ENCODE measurements at places on chromosomes 7 and 10.

GRCh38 chr7:112350585-112350984 lies 99.7 kb upstream of the IFRD1 start:
- no peak for DNase-seq

DNA sequence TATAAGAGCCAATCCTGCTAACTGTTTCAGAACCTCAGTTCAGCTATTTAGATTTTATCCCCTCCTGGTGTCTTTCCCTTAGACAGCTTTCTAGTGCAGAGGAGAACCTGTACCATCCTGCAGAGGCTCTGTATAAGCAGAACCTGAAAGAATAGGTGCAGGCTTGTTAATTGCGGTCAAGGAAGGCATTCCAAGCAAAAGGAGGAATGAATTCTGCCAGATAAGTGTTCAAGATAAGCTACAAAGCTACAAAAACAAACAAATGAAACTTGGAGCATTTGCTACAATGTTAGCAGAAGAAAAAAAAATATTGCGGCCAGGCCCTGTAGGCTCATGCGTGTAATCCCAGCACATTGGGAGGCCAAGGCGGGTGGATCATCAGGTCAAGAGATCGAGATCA lies 32.6 kb upstream of the AGMO start:
- no peak for DNase-seq

DNA sequence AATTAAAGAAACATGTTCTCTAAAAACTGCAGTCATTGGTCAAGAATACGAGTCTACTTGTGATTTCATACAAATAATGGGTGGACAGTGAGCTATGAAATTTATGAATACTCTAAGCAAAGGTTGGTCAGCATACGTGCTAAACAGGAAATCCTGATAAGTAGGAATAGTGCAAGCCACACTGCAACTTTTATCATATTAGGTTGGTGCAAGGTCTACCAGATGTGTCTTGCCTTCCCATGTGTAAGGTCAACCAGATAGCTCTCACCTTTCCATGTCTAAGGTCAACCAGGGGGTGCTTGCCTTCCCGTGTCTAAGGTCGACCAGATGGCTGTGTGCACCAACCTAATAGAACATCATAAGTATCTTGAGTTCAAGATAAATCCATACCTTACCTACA lies 2.0 kb upstream of the ITGB1 start:
- no peak for DNase-seq

DNA sequence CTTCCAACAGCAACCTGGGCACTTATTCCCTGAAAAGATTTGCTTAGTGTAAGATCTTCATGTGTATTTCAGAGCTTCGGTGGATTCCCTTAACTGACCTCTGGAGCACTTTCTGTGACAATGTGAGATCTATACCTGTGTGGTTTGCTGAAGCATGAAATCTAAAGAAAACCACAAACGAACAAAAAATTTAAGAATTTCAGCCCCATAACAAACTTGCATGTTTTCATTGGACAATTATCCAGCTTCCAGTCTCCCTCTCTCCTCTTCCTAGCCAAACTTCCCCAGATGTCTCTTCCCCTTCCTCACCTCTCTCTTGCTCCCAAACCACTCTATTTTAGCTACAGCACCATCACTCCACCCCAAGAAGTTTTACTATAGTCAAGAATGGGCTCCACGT lies 279.9 kb upstream of the SORCS1 start:
- no peak for DNase-seq

DNA sequence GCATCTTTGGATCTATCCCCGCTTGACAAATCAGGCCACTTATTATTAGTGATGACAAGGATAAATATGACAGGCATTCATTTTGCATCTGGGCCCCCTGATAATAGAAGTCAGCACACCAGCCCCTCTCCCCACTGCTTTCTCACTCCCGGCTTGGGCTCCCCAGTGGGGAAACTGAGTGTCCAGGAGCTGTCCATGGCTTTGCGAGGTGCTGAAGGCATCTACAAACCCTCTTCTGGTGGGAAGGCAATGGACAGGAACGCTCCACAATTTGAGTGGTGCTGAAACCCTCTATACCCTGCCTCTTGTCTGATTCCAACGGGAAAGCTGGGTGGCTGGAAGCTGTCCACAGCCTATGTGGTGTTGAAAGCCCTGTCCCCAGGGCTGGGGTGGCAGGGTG lies 61.7 kb upstream of the PCBD1 start:
- no peak for DNase-seq

GRCh38 chr10:120052964-120053702 lies 160.6 kb downstream of the SEC23IP start:
- DNase-seq = no peak

DNA sequence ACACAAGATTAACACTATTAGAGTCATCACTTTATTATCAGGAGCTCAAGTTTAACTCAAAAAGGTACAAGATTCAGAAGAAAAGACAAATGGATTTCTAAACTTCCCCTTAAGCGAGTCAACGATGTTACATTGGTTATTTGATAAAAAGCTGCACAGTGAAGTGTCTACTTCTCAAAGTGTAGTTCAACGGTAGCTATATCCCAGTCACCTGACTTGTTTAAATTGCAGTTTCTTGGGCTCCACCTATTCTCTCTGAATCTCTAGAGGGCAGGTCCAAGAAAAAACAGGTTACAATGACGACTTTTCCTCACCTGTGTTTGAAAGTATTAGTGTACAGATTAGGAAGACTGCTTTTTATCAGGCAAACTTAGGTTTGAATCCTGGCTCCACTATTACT lies 16.6 kb downstream of the MINDY3 start:
- DNase-seq = no peak

- DNase-seq = no peak
Measured at GRCh38 chr7:11957956-11958355, 126.0 kb upstream of the THSD7A start.

GRCh38 chr7:40546616-40547501 lies 412.1 kb downstream of the SUGCT start:
- DNase-seq = no peak

DNA sequence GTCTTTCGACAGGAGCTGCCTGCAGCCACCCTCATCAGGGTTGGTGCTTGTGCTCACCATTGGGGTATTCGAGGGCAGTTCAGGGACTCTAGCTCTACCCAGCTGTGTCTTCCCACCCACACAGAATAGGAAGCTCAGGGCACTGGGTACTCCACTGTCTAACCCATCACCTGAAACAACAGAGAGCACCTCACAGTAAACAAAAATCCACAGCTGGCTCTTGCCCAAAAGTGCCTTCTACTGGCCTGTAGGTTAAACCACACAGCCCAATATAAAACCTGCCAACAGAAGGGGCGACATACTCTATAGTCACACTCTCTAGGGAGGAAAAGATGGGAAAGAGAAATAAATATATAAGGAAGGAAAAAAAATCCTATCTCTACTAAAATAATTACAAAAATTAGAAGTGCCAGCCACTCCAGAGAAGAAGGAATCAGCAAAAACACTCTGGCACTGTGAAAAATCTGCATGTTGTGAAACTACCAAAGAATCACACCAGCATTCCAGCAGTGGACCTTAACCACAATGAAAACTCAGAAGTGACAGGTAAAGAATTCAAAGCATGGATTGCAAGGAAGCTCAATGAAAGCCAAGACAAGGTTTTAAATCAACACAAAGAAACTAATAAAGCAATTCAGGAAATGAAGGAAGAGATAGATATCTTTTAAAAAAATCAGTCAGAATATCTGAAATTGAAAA lies 110.0 kb downstream of the HGF start:
- DNase-seq = no peak

DNA sequence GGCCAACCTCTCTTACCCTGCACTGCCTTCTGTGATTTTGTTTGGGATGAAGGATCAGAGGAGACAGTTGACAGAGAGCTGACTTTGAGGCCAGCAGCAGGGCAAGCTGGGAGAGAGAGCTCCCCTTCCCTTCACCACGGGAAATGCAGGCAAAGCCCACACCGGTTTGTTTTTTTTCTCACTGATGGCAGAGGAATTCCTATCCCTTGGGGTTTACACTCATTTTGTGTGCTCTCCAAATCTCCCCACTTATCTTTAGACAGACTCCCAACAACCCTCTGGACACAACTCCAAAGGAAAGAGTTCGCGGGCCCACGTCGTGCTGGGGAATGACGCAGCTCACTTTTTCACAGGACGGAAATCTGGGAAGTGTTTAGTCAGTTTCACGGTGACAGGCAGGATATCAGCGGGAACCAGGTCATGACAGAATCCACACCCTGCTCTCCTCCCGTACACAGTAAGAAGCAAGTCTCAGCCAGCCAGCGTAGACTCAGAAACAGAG lies 68.3 kb upstream of the FAM171A1 start:
- DNase-seq = no peak

GRCh38 chr10:126928274-126928673 lies 23.0 kb downstream of the DOCK1 start:
- no peak for DNase-seq

DNA sequence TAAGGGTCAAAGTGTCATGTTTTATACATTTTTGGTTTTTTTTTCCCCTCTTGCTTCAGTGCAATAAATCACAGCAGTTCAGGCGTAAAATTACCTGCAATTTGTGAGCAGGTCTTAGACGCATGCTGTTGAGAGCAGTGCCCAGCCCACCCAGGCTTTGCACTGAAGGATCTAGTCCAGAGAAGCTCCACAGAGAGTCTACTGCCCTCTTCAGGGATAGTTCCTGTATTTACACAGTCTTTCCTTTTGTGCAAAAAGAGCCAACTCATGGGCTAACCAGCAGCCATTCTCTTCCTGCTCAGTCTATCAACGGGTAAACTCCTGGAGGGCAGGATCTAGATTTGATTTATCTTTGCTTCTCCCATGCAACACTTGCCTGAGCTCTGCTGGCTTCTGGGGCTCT lies 82.2 kb upstream of the NAMPT start:
- DNase-seq = no peak

DNA sequence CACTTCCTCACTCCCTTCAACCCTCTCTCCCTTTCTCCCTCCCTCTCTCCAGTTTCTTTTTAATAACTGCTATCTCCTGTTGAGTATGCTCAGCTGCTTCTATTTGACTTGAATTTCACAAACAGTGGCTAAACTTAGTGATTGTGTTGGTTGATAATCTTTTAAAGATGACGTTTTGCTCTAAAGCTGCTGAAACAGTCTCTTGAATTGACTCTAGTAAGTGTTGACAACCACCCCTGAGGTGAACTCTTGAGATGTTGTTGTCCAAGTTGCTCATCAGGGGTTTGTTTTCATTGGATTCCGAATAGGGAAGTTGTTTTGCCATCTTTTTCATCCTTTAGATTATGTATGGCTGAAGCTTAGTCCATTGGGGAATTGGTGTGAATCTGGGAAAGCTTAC lies 176.2 kb downstream of the TWIST1 start:
- no peak for DNase-seq

GRCh38 chr7:64914557-64914956 lies 11.5 kb downstream of the ZNF273 start:
- DNase-seq = no peak

- no peak for DNase-seq
Measured at GRCh38 chr10:24209946-24210491, 1.1 kb downstream of the KIAA1217 start.

GRCh38 chr7:89312551-89312950 lies 517.0 kb upstream of the TEX47 start:
- DNase-seq = no peak

DNA sequence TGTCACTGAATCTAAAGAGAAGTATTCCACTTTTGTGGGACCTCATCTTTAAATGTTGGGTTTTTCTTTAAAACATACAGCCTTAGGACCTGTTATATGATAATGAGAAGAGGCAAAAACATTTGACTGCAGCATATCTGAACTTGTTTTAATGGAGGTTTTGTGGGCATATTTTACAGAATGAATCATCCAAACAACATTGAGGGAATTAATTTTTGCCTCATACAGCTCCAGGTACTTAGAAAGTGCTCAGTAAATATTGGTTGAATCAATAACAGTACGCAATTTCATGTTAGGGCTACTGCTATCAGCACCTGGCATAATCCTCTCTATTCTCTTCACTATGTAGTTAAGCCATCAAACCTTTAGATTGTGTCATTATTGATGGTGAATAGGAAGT lies 115.9 kb downstream of the MALRD1 start:
- no peak for DNase-seq

GRCh38 chr7:24729365-24730017 lies 27.8 kb downstream of the GSDME start:
- no peak for DNase-seq

DNA sequence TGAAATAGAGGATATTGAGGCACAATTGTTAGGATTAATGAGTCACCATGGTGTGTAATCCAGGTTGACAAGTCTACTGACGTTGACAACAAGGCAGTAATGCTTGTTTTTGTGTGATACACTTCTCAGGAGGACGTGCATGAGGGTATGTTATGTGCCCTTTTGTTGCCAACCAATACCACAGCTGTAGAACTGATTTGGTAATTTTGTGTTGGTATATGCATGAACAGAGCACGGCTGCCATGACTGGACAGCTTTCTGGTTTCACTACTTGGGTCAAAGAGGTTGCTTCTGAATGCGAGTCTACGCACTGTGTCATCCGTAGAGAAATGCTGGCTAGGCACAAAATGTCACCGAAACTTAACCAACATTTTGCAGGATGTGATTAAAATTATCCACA lies 32.9 kb downstream of the PHTF2 start:
- no peak for DNase-seq

DNA sequence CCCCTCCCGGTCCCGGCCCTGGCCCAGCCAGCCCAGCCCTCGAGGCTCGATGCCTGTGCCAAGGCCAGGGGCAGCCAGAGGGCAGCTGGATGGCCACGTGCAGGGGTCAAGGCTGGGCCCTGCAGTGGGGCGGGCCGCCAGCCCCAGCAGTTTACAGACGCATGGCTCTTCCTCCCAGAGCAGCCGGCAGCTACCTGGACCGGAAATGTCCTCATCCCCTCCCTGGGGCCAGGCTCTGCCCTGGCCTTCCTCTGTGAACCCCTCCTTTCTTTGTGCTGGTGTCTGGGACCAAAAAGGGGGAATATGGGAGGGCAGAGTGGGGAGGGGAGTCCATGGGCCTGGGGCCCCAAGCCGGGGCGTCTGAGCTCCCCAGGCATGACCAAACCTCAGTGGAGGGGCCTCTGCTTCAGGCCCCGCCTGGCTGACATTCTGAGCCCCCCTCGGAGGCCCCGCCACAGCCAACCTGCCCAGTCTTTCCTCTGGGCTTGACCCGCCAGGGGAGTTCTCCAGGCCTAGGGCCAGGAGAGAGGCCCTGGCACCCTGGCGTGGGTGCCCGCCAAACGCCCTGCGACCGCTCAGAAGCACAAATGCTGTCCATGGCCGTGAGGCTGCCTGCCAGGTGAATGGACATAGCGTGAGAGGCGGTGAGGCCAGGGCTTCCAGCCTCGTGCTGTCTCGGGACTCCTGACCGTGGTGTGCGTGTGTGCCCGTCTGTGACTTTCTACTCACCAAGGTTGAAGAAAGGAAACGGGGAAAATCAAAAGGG lies 24.7 kb upstream of the AMZ1 start:
- no peak for DNase-seq

GRCh38 chr7:138247081-138247480 lies 170.8 kb downstream of the AKR1D1 start:
- no peak for DNase-seq

Data from stimulated activated CD8-positive, alpha-beta memory T cell treated with anti-CD3 and anti-CD28 coated beads, Interleukin-7, amount 100 ng/mL, for 1 hour (primary cell).